Islet precursor cell (in vitro differentiated cells): ENCODE measurements at places on chromosomes 5 and 9.

DNA sequence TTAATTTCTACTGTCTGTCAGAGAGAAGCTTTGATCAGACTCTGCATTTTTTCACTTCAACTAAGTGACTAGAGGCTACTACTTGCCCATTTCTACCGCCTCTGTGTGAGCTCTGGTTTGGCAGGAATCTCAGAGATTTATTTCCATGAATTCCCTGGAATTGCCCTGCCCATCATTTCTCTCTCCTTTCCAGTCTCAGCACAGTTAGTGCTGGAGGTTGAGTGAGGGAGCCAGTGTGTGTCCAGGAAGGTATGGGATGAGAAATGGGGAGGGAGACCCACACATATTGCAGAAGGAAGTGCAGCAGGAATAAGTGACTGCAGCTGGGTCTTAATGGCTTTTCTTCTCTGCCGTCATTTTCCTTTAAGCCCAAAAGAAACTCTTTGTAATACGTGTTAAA, 443.1 kb upstream of the ZNF462 start:
- peak; percentile 62 for DNase-seq

DNA sequence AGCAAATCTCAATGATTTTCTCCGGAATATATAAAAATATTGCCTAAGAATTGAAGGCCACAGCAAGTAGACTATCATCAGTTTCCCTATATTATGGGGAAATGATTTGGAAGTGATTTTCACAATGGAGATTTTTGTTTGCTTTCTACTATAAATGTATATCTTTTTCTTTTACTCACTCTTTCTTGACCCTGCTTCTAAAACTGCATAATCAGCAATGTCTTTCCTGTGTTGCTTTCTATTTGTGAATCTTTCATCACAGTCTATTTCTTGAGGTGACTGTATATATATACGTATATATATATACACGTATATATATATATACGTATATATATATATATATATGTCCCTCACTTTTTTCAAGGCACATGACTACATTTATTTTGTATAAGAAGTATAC, 622.6 kb downstream of the DTWD2 start:
- DNase-seq = no peak

DNA sequence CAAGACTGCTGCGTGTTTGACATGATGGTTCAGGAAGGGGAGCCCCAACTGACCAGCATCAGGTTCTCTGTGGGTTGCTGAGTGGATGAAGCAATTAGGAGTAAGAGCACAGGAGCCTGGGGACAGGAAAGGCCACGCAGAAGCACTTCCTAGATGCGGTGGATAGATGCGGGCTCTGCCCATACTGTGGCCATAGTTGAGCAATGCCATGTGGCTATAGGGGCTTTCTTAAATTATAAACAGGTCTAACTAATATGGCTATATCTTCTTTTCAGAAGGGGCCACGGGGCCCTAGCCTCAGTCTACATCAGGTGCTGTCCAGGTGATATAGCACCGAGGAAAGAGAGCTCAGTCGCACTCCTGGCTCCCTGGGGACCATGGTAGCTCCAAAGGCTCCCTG, 198.6 kb downstream of the GADD45G start:
- DNase-seq = no peak

DNA sequence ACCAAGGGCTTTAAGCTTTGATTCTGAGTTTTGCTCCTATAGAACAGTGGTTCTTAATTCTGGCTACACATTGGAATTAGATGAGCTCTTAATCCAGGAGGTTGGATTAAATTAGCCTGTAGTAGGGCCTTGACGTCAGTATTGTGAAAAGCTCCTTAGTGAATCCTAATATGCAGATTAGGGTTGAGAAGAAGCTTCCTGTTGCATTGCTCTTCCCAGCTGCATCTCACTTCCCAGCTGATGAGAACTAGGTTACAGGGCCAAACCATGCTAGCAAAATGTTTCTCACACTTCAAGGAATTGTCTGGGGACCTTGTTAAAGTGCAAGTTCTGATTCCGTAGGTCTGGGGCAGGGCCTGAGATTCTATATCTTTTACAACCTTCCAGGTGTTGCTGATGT, 300.0 kb downstream of the ZSWIM6 start:
- DNase-seq = no peak

DNA sequence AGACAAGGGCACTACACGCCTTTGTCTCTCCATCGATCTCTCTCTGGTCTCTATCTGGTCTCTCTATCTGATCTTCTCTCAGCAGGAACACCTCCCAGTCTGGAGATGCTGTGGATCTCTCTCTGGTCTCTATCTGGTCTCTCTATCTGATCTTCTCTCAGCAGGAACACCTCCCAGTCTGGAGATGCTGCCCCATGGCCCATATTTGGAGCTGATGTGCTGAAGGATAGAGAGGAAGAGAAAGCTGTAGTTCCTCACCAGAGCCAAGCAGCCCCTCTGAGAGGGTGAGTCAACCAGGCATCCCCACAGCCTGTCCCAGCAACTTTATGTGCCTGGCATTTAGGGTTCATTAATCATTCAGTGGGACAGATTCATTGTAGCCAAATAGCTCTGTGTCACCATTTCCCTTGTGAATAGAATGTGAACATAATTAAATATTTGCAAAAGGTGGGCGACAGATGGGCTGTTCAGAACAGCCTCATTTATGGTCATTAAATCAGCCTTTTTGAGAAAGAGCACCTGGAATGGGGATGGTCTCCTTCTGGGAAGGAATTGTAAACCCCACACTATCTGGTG, 189.3 kb upstream of the MAST4 start:
- DNase-seq = no peak

DNA sequence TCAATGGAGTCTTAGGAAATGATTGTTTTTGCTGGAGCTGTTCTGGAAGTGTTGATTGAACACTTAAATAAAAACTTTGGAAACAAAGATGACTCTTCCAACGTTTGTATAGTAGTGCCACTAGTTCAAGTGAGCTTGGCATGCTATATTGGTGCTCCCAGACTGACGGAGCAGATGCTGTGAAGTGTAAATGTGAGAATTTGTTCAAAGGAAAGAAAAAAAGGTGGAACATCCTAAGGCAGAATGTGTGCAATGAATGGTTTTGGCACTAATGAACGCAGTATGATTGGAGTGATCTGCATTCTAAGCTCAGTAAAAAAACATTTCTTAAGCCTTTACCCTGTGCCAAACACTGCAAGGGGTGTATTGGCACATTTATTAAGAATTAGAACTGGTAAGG, 69.8 kb downstream of the ZNF474 start:
- no peak for DNase-seq

DNA sequence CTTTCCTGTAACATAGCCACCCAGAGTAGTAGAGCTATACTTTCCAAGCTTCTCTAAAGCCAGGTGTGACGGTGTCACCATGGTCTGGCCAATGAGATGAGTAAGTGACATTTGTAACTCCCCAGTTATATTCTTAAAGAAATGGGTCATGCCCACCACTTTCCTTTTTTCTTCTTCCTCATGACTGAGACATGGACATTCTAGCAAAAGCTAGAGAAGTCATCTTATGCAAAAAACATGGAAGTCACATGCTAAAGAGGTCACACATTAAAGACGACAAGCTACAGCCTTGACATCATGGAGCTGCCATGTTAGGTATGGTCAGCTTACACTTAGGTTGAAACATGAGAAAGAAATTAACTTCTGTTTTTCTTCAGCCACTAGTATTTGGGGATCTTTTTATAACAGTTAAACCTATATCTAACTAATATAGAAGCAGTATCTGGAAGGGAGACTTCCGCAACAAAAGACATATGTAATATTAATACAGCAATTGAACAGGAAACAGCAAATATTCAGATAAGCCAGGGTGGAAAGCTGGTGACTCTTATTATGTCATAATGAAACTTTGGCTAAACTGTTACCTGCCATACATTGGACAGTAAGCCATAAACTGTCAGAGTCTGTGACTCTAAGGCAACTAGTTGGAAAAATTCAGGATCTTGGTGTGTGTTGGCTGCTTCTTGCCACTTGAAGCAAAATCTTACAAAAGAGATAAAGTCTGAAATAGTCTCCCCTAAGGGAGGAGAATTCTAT, 54.7 kb upstream of the SNX2 start:
- no peak for DNase-seq
